ENCODE measurements at places on chromosomes 2 and 18.

GRCh38 chr2:207792244-207792785 lies 22.6 kb upstream of the FZD5 start:
- DNase-seq: peak; percentile 78

- DNase-seq: no peak
These were observed 17.5 kb downstream of the TRAF3IP1 start for GRCh38 chr2:238337846-238338245.

- no peak for DNase-seq
These were observed 595 bp upstream of the HDHD2 start for GRCh38 chr18:47150824-47151366.

DNA sequence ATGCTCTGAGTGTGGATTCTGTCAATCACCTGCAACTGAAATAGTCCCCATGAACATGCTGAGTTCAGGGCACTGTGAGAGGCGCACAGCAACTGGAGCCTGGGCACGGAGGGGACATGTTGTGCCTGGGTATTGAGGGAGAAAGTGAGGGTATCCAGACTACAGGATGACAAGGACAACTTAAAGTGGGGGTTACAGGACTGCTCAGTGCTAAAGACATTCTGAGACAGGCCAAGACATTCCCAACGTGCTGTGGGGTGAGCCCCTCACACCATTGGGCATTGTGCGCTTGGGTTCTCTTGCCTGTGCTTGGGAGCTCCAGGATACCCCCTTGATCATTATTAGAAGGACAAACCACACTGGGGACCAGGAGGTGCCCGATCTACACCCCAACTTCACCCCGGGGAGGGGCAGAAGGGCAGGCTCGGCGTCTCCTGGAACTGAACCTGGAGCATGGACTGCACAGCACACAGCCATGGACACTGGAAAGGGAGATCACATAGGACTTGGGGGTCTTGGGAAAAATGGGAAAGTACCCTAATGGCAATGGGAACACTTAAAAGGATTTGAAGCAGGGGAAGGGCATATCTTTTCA lies 72.5 kb upstream of the HDAC4 start:
- DNase-seq: no peak

- DNase-seq: no peak
These were observed 273.8 kb upstream of the SLC14A2 start for GRCh38 chr18:45341454-45341853.

DNA sequence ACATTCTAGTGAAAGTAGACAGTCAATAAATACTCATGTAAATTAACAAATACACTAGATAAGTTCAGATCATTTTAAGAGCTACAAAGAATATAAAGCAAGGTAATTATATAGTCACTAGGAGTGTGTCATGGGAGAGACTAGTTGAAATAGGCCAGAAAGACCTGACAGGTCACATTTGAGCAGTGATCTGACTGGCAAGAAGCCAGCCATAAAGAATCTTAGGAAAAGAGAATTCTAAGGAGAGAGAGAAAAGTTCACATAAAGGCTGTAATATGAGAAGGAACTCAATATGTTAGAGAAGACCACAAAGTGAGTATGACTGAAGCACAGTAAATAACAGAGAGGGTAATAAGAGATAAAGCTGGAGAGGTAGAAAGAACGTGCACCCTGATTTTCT lies 31.2 kb downstream of the VSNL1 start:
- DNase-seq: no peak

GRCh38 chr2:134254824-134255223 lies 952 bp downstream of the MGAT5 start:
- DNase-seq: peak; percentile 60

DNA sequence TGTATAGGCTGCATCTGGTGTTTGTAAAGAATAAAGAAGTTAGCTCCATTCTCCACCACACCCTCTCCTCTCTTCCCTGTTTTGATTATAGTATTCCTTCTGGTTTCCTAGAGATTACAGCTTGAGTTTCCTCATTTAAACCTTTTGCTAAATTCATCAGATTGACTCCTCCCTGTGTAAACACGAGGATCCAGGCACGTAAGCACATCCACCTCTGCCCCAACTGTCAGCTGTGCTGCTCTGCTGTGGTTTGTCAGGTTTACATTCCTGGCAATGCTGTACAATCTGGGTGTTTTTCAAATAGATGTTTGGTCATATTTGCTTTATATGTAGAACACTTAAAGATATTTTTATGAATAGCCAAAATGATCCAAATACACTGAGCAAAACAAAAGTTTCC lies 302.8 kb downstream of the PTGR3 start:
- no peak for DNase-seq

DNA sequence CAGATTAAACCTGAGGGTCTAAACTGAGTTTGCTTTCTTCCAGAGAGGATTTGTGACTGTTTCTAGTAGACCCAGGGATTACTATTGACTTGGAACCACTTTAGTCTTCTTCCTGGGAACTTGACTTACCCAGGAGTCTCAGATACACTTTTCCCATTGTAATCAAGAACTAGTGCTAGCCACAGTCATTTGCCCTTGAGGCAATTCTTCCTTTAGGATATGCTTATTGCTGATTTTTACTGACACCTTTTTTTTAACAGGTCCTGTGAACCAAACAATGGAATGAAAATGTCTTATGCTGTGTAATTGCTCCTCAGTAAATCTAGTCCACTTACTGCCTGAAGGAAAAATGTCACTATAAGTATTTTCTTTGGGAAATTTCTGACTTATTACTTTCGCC lies 78.3 kb downstream of the TAF4B start:
- DNase-seq: peak; percentile 41

DNA sequence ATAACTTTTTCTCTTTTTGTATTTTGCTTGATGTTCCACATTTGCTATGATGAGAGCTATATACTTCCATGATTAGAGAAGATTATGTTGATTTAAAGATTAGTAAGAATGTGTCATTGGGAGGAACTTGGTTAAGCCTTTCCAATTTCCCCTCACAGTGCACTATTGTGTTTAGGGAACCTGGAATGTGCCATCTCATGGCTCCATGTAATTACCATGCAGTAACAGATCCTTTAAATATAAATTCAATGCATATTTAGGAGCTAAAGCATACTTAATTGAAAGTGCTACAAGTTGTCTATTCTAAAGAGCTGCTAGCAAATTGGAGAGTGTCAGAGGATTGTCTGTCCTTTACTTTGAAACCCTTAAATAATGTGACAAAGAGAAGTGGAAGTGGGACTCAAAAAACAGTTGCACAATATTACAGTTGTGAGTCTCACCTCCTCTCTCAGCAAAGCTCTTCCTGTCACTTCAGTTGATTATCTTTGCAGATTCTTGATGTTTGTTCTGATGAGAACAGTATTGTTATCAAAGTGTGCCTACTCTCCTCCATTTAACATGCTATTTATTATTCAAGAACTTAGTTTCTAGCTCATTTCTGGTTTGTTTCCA lies 1162.7 kb upstream of the ZEB2 start:
- DNase-seq: peak; percentile 36

Data from EH (cell line).